ENCODE measurements at places on chromosomes 13 and 19. TPM values are rescaled to one million over a fixed set of nuclear protein-coding genes. Genes with fewer than 3 reads are reported as not detected.
A peak's percentile ranks its signal among the peaks of the same experiment; 100 is the strongest.

Gene CEACAM1
- 21.4 TPM for total RNA-seq

GRCh38 chr13:110192472-110192871, 114.5 kb downstream of the COL4A1 start:
- DNase-seq, result no peak
- no peak overlapping the region for H3K4me3 ChIP-seq
- no peaks in the 10 kb centered on the region for H3K36me3 ChIP-seq
- no peaks in the 10 kb centered on the region for H3K27me3 ChIP-seq
- no peaks in the 10 kb centered on the region for H3K4me1 ChIP-seq
- H3K27ac ChIP-seq, result no peak overlapping the region

Gene RDH13
- total RNA-seq, result 32.8 TPM

DNA sequence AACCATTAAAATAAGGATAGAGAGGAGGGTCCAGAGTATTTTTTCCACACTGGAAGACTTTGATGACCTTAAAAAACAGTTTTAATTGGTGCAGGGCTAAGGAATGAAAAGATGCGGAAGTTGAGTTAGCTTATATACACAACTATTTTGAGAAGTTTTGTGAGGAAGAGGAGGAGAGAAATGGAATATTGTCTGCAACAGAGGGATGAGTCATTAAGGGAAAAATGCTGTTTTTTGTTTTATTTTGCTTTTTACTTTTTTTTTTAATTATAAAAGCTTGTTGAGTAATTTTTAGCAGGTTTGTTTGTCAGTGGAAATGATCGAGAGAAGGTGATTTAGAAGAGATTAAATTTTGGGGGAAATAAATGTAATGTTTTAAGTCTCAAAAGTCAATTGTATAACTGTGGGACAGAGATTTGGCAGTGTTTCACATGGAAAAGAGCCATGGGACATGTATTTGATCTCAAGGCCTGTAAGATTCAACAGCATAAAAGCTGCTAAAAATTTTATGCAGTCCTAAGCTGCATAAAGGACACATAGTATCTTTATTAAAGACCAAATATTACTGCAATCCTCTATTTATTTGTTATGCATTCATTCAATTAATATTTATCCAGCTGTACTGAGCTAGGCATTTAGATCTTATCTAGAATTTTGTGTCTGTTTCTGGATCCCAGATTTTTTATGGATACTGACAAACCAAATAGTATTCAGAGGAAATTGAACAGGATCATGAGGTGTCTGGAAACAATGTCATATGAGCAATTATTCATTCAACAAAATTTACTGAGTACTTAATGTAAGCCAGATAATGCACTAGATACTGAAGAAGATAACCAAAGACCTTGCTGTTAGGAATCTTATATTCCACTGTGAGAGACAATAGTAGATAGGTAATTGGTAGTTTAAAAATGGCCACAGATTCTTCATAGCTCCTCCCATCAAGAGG, 72.7 kb downstream of the DNAJC15 start:
- no peak overlapping the region for H3K27ac ChIP-seq
- no peak for DNase-seq
- no peaks in the 10 kb centered on the region for H3K4me1 ChIP-seq
- no peak overlapping the region for H3K4me3 ChIP-seq
- no peaks in the 10 kb centered on the region for H3K36me3 ChIP-seq

- no peak overlapping the region for H3K27ac ChIP-seq
- H3K4me1 ChIP-seq, result peaks cover 2% of the 10 kb centered on the region
- no peak overlapping the region for H3K4me3 ChIP-seq
- DNase-seq, result no peak
- H3K36me3 ChIP-seq, result no peaks in the 10 kb centered on the region
- no peaks in the 10 kb centered on the region for H3K27me3 ChIP-seq
These were observed 2.4 kb downstream of the TICAM1 start for GRCh38 chr19:4829001-4829712.

Gene IL17D
- 1.5 TPM for total RNA-seq

DNA sequence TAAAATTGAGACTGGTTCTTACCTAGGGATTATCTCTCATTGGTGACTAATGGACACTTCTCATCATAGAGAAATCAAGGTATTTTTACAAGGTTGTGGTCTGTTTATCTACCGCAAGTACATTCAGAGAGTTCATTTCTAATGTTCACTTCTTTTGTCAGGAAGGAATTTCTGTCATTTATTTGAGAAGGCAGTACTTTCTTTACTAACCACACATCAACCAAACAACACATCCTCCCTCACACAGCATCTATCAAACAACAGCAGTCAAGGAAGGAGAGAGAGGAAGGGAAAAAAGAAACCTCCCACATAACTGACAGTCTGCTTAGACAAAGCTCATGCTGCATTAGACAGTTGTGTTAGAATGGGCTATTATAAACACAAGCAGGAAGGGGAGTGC, 182.3 kb upstream of the KLF12 start:
- DNase-seq, result no peak
- H3K27ac ChIP-seq, result no peak overlapping the region
- H3K36me3 ChIP-seq, result no peaks in the 10 kb centered on the region
- H3K27me3 ChIP-seq, result no peaks in the 10 kb centered on the region

DNA sequence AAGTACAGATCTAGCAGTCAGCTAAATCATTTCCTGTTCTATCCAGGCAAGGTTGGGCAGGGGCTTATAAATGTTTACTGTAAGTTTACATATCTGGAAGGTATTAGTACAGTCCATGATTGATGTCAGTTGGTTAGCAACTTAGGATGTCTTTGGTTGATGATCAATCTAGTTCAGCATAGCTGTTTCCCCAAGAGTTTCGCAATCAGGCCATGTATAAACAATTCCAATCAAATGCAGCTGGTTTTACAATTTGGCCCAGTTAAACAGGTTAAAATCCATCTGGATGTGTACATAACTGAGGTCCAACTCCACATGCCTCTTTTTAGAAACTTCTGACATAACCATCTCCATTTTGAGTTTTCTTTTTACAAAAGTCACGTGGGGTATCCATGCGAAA, 6.9 kb downstream of the ZNF221 start:
- no peaks in the 10 kb centered on the region for H3K36me3 ChIP-seq
- no peak overlapping the region for H3K27ac ChIP-seq
- no peak overlapping the region for H3K4me3 ChIP-seq
- H3K27me3 ChIP-seq, result no peaks in the 10 kb centered on the region
- no peak for DNase-seq

Gene RLN3
- not detected for total RNA-seq

GRCh38 chr13:76992548-76993001, 694 bp downstream of the CLN5 start:
- peak overlapping the region; percentile 92 for H3K4me3 ChIP-seq
- peak; percentile 43 for DNase-seq
- H3K36me3 ChIP-seq, result no peaks in the 10 kb centered on the region
- H3K27me3 ChIP-seq, result no peaks in the 10 kb centered on the region
- peak overlapping the region; percentile 91 for H3K27ac ChIP-seq

- no peak overlapping the region for H3K4me3 ChIP-seq
- no peaks in the 10 kb centered on the region for H3K4me1 ChIP-seq
- peak; percentile 46 for DNase-seq
- H3K27ac ChIP-seq, result peak overlapping the region; percentile 35
- H3K27me3 ChIP-seq, result no peaks in the 10 kb centered on the region
These were observed 34.4 kb downstream of the PIP5K1C start for GRCh38 chr19:3665681-3666544.

Gene KIR2DL1
- not detected for total RNA-seq

DNA sequence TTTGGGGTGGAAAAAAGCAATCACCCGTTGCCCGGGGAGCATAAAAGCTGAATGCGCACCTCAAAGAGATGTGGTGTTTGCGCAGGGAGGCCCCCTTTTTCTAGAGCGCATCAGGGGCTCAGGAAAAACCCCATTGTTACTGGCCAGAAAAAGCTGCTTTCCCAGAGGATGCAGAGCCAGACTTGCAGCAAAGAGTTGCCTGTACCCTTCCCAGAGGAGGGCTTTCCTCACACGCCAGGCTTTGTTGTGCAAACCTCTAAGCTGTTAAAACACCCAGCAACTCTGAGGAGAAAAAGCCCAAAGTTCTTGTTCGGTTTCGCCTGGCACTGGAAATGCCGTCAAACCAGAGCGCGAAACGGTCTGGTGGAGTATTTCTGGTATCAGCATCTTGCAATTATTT, 29.3 kb downstream of the GSX1 start:
- peaks cover 34% of the 10 kb centered on the region for H3K27me3 ChIP-seq
- no peaks in the 10 kb centered on the region for H3K4me1 ChIP-seq
- no peaks in the 10 kb centered on the region for H3K36me3 ChIP-seq
- DNase-seq, result no peak

Gene TGFBR3L
- not detected for total RNA-seq

GRCh38 chr13:70905035-70905434, 796.8 kb upstream of the KLHL1 start:
- no peaks in the 10 kb centered on the region for H3K27me3 ChIP-seq
- DNase-seq, result no peak
- H3K4me1 ChIP-seq, result no peaks in the 10 kb centered on the region
- H3K36me3 ChIP-seq, result no peaks in the 10 kb centered on the region
- H3K27ac ChIP-seq, result no peak overlapping the region

GRCh38 chr19:58252102-58252685, 23.5 kb downstream of the ZNF544 start:
- H3K27ac ChIP-seq, result no peak overlapping the region
- H3K36me3 ChIP-seq, result peaks cover 32% of the 10 kb centered on the region
- no peaks in the 10 kb centered on the region for H3K4me1 ChIP-seq
- H3K27me3 ChIP-seq, result no peaks in the 10 kb centered on the region
- H3K4me3 ChIP-seq, result no peak overlapping the region

DNA sequence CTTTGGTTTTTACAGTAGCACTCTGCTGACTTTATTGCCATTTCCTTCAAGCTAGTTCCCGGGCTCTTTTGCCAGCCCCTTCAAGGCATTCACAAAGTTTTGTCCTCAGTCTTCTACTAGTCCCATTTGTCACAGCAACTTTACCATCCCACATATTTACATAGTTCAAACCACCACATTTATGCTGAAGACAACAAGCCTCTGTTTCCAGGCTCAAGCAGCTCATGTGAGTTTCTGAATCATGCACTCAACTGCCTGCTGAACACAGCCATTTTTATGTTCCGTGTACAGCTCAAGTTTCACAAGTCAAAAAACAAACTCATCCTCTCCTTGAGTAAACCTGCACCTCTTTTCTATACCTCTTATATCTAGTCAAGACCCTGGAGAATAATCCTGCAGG, 977.0 kb upstream of the SLC10A2 start:
- no peak overlapping the region for H3K4me3 ChIP-seq
- H3K4me1 ChIP-seq, result no peaks in the 10 kb centered on the region
- H3K36me3 ChIP-seq, result no peaks in the 10 kb centered on the region
- DNase-seq, result peak; percentile 11

DNA sequence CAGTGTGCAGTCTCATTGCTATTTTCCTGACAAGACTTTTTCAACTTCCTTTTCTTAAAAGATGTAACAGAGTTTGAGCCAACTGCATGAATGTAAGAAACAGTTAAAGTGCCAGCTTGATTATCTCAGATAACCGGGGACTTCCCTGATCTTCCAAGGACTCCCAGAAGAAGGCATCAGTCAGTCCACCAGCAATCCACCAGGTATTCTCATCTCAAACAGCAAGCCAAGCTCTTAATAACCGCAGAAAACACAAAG, 350.1 kb downstream of the LIG4 start:
- peaks cover 5% of the 10 kb centered on the region for H3K27me3 ChIP-seq
- H3K4me1 ChIP-seq, result no peaks in the 10 kb centered on the region
- no peak for DNase-seq
- no peaks in the 10 kb centered on the region for H3K36me3 ChIP-seq
- H3K4me3 ChIP-seq, result no peak overlapping the region

Gene MBD3L3
- total RNA-seq, result 1.5 TPM
